ENCODE measurements at places on chromosomes 13 and 19. TPM values are rescaled to one million over a fixed set of nuclear protein-coding genes. Genes with fewer than 3 reads are reported as not detected.

The PPM1N gene
- 2.4 TPM for total RNA-seq

The STAP2 gene
- 2.9 TPM for total RNA-seq

The KLHL1 gene
- not detected for total RNA-seq

The SIGLEC12 gene
- total RNA-seq, result not detected

The POU2F2 gene
- total RNA-seq, result not detected

The CCDC8 gene
- total RNA-seq, result 17.5 TPM

The CALR3 gene
- total RNA-seq, result not detected

The CEP89 gene
- 21.4 TPM for total RNA-seq

The ZNF665 gene
- total RNA-seq, result not detected

The FFAR3 gene
- total RNA-seq, result not detected

The CNMD gene
- total RNA-seq, result not detected

The VSIG10L gene
- total RNA-seq, result 1.2 TPM

The S1PR4 gene
- total RNA-seq, result not detected

All from LHCN-M2 (cell line).